ENCODE measurements at places on chromosomes 2 and 18.

GRCh38 chr2:176136374-176137251, 7.1 kb downstream of the HOXD8 start:
- DNase-seq, result no peak

DNA sequence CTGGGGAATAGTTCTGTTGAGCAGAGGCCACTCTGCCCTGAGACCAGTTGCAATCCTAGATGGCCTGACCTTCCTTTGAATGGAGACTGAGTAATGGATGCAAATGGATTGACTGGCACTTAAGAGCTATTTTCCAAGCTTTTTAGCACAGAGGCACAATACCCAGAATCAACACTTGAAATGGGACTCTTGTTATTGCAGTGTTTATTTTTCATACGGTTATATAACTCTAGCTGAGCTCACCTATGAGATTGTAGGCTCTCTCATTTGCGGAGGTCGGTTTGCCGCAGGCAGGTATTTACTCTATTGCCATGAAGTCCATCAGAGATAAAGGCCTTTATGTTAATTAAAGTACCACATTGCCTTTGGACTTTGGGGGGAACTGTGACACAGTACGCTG, 422.3 kb upstream of the CELF4 start:
- DNase-seq, result no peak

DNA sequence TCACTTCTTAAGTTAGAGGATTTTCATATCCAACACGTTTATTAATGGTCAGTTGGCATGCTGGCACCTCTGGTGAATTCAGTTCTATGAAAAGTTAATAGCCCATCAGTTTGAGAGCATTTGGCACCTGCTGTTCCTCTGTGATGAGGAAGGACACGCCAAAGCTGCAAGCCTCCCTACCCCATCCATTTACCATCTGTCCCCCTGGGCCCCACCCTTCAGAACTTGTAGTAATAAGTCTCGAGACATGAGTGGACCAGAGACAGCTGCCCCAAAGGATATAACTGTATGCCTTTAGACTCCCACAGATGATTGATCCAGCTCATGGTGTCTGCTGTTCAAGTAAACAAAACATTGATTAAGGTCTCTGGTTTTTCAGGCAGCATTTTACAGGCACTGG, 6.3 kb downstream of the OST4 start:
- DNase-seq, result no peak

- peak; percentile 58 for DNase-seq
These were observed 493 bp downstream of the FN1 start for GRCh38 chr2:215435280-215435869.

GRCh38 chr2:206083602-206084438, 2.2 kb downstream of the INO80D start:
- peak; percentile 27 for DNase-seq

DNA sequence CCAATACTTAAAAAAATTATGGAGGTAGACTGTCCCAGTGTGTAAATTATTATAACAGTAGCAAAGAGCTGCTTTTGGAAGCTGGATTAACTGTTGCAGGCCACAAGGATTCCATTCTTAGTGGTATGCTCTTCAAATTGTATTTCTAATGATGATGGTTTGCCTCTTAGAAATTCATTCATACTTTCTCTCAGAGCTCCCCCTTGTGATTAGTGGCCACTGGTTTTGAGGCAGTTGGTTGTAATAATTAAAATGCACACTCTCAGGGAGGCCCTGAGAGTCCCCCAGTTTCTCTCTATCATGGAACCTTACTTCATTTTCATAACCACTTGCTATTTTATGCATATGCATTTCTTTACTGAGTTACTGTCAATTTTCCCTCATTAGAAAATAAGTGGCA, 122.5 kb downstream of the PLA2R1 start:
- DNase-seq, result peak; percentile 62

DNA sequence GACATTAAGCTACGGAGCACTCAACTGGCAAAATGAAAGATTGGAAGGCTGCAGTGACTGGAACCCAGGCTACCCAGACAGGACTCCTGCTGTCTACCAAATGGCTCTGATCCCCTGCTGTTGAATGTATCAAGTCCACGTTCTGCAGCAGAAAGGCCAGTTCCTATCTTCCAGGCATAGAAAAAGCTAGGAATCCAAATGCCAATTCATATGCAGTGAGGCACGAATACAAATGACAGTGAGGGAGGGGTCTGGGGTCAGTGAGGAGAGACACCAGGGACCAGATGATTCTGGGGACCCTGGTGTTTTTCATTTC, 5.3 kb downstream of the NRP2 start:
- no peak for DNase-seq

GRCh38 chr2:234032279-234032856, 18.1 kb upstream of the SPP2 start:
- DNase-seq, result peak; percentile 55

DNA sequence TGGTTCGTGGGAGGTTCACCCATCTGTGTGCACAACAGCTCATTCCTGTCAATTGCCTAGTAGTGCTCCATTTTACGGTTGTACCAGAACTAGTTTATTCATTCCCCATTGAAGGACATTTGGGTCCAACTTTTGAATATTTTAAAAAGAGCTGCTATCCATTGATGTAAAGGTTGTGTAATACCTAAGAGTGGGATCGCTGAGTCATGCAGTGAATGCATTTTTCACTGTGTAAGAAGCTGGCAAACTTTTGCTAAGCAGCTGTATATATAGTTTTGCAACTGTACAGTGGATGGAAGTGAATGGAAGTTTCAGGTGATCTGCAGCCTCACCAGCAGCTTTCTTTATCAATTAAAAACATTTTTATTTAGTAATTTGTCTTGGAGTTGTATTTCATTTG, 104.5 kb downstream of the DCDC2C start:
- DNase-seq, result peak; percentile 19

DNA sequence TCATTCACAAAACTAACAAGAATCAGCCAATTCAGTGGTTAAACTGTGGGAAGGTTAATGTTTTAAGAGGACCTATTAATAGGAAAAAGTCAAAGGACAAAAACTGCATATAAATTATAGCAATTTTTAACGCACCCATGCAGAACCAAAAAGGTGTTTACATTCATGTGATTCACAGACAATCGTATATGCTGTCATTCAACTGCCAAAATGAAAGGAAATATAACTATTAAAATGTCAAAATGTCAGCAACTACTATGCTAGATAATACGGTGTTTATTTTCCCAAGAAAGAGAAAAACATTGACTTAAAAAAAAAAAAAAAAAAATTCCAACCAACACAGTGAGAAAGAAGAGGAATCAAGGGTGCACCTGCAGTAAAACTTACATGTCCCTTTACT, 48.5 kb downstream of the DYM start:
- DNase-seq, result no peak

DNA sequence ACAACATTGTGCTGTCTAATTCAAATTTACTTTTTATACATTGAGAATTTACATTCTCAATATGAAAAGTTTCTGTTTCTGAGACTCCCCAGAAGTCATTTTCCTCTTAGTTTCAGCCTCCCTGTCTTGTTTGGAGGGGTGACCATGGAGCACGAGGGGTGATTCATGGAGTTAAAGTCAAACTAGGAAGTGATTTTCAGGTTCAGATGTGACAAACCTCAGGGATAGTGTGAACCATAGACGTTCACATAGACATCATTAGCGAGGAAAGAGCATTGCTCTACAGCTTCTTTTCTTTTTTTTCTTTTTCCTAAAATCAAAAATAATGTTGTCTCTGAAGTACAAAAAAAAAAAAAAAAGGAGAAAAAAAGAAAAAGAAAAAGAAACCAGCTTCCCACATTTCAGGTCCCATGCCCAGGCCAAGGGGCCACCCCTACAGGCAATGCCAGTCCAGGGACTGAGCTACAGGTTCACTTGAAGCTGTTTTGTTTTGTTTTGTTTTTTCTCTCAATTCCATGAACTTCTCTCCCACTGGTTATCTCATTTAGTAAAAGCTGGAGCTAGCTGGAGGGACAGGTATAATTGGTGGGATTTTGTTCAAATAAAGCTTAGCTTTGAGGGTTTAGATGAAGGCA, 18.1 kb upstream of the LCLAT1 start:
- no peak for DNase-seq

DNA sequence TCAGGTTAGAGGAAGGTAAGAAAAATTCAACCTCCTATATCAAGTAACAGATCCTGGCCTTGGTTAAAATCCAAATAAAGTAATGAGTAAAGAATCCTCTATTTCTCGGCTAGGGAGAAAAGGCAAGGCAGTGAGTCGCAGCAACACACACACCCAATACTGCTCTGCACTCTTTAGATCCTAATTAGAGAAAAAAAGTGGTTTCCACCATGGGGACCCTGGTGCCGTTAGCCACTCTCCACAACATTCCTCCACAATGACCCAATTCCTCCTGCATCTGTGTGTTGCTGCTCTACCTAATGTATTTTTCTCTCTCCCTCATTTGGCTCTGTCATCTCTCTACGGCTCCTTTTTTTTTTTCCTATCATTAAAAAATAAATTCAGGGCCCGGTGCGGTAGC, 462.7 kb downstream of the METTL4 start:
- DNase-seq, result peak; percentile 18

DNA sequence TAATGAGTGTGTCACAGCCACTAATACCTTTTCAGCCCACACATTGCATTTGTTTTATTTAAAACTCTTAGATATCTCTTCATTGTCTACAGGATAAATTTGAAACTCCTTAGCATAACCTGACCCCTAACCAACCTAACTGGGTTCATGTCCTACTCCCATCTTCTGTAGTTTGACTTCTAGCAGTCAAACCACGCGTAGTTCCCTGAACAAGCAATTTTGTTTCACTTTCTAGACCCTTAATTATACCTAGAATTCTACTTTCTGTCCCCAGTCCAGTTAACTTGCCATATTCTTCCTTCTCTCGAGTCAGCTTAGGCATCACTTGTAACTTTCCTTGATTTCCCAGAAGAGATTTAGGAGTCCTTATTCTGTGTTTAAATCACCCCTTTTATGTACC, 55.1 kb downstream of the RBBP8 start:
- DNase-seq, result no peak

GRCh38 chr2:38581193-38582147, 21.3 kb downstream of the HNRNPLL start:
- DNase-seq, result peak; percentile 92

- DNase-seq, result no peak
These were observed 52.1 kb upstream of the PXDN start for GRCh38 chr2:1796232-1796930.

- DNase-seq, result no peak
These were observed 292.1 kb upstream of the NRXN1 start for GRCh38 chr2:51324051-51324450.

Data from adipocyte (in vitro differentiated cells).